ENCODE measurements at places on chromosomes 3 and 15.
A peak's percentile ranks its signal among the peaks of the same experiment; 100 is the strongest.

DNA sequence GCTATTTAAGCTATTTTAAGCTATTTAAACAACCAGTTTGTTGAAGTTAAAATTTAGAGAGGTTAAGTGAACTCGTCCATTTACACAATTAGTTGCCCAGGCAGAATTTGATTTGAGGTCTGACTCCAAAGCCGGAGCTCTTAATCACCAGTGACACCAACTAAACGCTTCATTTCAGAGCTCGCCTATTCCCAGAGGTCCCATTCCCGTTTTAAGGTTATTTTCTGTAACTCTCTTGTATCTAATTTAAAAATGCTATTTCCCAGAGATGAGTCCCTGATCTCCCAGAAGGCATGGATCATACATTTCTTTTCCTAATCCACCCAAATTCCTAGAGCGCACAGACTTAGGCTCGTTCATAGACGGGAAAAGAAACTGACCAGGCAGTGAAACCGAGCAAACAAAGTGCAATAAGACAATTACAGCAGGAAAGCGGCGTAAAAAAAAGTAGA, 904 bp upstream of the MCTP2 start:
- no peak for DNase-seq

GRCh38 chr15:83200589-83200988, 7.0 kb downstream of the HDGFL3 start:
- no peak for DNase-seq

DNA sequence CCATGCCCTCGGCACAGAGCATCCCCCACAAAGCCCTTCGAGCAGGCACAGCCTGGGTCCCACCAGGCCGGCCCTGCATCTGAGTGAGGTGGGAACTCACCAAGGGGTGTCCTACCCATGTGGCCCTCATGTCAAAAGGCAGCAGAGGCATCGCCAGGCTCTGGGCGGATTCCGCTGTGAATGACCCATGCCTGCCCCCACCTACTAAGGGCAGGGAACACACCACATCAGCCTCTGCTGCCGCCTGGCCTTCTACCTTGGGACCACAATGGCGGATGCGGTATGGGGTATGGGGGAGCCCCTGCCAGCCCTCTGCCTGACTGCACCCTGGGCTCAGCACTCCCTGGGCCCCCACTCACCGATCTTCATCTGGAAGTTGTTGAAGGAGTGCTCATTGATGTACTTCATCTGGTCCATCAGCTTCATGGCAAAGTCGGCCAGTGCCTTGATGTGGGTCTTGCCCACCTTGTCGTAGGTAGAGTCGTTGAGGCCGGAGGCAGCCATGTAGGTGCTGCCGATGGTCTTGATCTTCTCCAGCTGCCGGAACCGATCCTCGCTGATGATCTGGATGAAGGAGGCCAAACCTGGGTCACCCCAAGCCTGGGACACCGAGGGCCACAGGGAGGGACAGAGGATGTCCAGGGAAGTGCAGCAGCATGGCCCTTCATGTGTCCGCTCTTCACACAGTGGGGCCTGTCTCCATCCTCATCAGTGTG, 87.8 kb downstream of the SEC22A start:
- DNase-seq = no peak

- DNase-seq = no peak
These were observed 88.1 kb downstream of the ADAMTS9 start for GRCh38 chr3:64599651-64600050.

DNA sequence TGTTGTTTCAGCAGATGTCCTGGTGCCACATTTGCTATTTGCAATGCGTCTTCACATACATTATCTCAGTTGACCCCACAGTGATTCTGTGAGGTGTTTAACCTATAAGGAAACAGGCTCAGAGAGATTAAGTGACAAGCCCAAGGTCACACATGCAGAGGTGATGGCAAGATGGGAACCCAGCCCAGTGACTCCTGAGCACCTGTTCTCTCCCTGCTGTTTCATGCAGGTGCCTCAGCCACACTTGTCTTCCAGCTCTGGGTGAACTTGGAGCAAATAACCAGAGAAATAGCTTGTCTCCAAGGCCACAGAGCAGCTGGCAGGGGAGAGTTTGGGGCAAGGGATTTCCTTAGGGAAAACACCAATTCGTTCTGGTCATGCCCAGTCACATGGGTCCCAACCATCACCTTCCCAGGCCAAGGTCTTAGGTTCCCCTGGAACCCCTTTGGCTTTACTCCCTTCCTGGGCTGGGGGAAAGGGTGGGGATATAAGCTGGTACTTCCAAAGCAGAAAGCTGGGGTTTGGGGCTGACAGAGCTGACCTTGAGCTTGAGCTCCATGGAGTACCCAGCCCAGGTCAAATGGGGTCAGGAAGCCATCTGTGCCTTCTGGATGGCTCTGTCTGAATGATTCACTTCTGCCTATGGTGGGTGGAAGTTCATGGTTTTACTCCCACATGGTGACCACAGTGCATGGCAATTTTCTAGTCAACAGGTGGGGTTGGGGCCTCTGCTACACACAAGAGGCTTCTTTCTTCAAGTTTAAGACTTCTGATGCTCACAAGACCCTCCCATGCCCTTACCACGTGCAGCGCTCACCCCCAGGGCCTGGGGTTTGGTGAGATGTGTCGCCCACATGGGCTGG, 22.4 kb downstream of the LIPC start:
- no peak for DNase-seq

- no peak for DNase-seq
These were observed 490.2 kb downstream of the IGSF11 start for GRCh38 chr3:118544458-118544857.

DNA sequence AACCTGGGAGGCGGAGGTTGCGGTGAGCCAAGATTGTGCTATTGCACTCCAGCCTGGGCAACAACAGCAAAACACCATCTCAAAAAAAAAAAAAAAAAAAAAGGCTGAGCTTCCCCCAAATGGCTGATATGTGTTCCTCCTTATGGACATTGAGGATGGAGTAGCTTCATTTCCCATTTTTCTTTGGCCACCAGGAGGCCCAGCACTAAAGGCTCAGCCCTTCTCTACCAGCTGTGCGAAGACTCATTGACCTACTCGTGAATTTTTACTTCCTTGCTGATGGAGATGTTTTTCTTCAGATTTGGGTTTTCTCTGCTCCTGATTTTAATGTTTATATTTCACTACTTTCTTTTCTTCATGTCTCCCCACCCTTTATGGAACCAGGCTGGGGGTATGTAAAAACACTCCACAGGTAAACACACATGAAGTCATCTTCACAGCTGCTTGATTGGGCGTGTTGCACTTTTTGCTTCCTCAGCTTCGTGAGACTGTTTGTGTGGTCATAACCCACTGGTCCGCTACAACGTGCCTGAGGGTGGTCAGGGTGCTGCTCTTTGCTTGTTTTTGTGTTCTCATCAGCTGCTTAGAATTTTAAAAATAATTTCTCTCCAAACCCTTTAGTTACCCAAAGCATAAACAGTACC, 13.5 kb downstream of the SEMA4B start:
- peak; percentile 64 for DNase-seq

DNA sequence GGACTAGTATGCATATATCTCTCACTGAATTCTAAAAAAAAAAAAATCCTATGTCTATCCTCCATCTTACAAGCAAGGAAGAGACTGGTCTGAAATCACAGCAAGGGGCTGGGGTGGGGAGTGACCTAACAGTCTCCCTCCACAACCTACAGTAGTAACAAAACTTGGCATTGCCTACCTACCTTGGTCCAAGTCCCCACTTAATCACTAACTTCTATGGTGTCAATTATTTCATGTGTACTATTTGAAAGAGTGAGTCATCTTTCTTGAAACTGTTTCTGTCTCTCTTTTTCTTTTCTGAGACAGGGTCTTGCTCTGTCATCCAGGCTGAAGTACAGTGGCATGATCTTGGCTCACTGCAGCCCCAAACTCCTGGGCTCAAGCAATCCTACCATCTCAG, 36.8 kb downstream of the CHAC1 start:
- DNase-seq = no peak

DNA sequence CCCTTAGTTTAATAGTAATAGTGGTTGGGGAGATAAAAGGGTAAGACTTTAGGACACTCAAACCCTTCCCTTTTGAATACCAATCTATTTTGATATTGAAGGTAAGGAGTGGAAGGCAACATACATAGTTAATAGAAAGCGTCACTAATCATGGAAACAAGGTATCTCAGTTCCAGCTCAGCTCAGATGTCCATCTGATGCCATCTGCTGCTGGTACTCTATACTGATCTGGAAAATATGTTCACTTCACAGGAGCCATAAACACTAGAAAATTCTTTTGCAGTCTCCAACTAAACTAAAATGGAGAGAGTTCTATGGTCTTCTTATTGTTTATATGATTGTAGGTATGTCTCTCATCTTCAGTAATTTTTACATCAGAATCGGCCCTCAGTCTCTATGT, 1777.1 kb downstream of the OTOL1 start:
- DNase-seq = no peak

DNA sequence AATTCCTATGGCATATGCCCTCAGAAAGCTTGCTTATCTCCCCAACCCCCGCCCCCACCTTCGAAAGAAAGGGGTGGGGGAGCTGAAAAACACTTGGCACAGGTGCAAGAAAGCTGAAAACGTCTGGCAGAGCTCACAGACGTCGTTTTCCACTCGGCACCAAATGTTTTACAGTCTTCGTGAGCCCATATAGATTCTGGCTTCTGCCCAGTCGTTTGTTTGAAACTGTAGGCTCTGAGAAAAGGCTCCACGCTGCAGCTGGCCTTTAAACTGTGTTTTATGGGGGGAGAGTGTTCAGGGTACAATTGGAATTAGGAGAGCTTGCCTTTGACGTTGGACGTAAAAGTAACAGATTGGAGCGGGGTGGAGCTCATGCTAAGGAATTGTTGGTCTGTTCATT, 130.3 kb downstream of the MDFIC2 start:
- no peak for DNase-seq

DNA sequence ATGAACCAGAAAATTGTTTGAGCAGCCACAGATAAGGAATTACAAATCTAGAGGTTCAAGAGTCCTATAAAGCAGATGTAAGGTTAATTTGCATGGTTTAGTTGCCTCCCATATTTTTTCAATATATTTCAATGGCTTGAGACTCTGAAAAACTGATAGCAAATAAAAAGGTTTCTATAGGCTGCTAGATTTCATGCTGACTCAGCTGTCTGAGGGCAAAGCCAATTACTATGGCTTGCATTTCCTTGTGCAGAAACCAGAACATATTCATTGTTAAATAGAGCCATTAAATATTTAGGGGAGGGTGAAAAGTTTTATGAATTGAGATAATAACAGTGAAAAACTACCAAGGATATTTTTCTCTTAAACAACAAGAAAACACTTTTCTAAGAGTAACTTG, 278.1 kb upstream of the CADM2 start:
- no peak for DNase-seq

DNA sequence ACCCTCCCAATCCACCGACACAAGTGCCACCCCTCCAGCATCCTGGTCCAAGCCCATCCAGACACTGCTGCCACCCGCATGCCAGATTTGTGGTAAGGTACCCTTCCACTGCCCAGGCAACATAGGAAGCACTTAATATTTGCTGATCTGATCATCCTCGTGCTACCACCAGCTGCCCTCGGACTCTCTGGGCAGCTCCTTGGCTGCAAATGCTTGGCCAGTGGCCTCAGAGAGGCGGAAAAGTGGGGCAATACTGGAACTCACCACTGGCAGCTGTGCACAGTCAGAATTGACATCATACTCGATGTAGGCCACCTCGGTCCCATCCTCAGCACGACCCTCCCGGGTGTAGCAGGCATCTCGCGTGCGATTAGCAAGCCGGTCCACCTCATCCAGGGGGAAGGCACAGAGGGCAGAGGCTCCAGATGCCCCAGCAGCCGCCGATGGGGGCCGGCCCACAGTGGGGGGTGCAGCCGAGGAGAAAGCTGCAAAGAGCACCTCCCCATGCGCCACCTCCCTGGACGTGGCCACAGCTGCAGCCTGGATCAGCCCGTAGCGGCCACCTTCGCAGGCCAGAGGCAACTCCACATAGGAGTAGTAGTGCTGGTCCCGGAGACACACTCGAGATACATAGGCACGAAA, 6.5 kb downstream of the PLXNB1 start:
- DNase-seq = no peak

- DNase-seq = no peak
These were observed 74.9 kb downstream of the NBEAL2 start for GRCh38 chr3:47054412-47054811.

DNA sequence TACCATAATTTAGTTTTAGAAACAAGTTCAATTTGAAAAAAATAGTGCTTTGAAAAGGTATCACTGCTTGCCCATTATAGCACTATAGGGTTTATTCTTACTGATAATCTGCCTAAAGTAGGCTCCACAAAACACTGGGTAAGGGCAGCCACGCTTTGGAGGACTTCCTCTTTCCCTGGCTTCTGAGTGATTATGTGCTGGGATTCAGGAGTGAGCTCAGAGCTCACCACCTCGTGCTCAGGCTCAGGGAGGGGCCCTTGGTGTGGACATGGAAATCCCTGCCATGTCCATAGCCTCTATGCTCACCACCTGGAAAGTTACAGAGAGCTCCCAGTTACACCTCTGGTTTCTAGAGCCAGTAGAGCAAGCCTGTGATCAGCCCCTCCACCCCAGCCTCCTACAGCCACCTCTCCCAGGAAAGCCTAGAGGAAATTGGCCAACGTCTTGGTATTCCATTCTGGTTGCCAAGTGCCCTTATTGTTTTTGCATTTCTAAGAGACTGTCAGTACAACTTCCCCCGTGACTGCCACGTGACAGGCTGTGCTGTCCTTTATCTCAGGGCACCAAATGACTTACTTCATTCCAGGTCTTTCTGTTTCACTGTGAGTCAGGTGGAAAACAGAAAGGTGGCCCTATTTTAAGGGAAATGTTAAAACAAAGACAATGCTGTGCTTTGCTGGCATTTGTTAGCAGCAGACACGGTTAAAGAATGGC, 316.0 kb downstream of the RORA start:
- DNase-seq = no peak

DNA sequence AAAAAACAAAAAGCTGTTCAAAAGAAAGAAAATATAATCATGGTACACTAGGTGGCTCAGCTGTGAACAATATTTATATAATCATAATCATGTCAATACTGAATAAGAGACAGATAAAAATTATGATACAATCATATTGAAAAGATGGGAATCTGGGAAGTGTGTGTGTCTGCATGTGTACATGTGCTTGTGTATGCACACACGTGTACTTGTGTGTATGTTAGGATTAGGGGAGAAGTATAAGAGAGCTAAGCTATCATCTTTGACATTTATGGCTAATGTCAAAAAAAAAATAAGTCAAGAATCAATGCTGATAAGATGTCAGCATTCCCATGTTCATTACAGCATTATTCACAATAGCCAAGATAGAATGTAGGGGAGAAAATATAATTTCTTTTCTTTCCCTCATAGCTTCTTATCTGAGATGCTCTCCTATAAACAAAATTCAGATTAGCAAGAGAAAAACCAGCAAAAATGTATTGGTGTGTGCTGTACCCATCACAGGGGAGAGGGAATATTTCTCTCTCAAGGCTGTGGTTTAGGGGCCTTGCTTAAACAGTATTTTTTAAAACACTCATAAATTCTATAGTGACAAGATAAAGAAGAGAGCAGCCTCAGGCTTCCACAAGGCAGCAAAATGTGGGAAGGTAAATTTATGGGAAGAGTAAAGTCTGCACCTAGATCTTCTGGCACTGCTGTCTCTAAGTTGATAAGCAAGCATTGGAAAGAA, 63.4 kb upstream of the ITGA11 start:
- no peak for DNase-seq

Measured in HuH-7 (cell line).